Activated CD4-positive, alpha-beta T cell treated with anti-CD3 and anti-CD28 coated beads for 36 hours (primary cell): ENCODE measurements at places on chromosomes 4 and X. TPM values are rescaled to one million over a fixed set of nuclear protein-coding genes. Genes with fewer than 3 reads are reported as not detected.

- H3K27me3 ChIP-seq: no peaks in the 10 kb centered on the region
- no peak overlapping the region for H3K4me3 ChIP-seq
- H3K27ac ChIP-seq: no peak overlapping the region
Observed at GRCh38 chr4:75895744-75896314, 6.4 kb downstream of the PPEF2 start.

GRCh38 chr4:54780149-54780495 is 122.4 kb downstream of the KIT start:
- no peaks in the 10 kb centered on the region for H3K36me3 ChIP-seq
- no peak overlapping the region for H3K4me3 ChIP-seq
- H3K4me1 ChIP-seq: peaks cover 4% of the 10 kb centered on the region

The TLR10 gene
- not detected for total RNA-seq

The HELT gene
- not detected for total RNA-seq

The ARHGAP24 gene
- not detected for total RNA-seq
